Fibroblast of upper back skin (primary cell): ENCODE measurements at places on chromosomes 16 and 17.

GRCh38 chr17:54124456-54124855 lies 301.7 kb downstream of the KIF2B start:
- no peak for DNase-seq

DNA sequence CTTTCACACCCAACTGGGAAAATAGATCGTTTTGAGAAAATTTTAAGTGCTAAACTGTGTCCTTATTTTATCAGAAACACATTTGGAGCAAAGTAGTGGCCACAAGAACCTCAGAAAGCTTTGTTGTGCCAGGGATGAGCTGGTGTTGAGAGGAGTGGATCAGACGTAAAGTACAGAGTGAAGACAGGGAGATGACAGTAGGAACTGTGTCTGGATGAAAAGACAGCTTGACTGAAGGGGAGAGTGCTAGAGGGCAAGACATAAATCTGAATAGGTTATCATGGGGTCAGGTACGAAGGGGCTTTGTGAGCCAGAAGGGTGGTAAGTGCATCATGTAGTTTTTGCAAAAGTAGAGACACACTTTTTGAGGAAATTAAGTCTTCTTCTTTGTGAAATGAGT lies 39.3 kb upstream of the CARMIL2 start:
- DNase-seq = no peak

GRCh38 chr17:67403483-67403882 lies 26.4 kb downstream of the PITPNC1 start:
- DNase-seq = no peak

DNA sequence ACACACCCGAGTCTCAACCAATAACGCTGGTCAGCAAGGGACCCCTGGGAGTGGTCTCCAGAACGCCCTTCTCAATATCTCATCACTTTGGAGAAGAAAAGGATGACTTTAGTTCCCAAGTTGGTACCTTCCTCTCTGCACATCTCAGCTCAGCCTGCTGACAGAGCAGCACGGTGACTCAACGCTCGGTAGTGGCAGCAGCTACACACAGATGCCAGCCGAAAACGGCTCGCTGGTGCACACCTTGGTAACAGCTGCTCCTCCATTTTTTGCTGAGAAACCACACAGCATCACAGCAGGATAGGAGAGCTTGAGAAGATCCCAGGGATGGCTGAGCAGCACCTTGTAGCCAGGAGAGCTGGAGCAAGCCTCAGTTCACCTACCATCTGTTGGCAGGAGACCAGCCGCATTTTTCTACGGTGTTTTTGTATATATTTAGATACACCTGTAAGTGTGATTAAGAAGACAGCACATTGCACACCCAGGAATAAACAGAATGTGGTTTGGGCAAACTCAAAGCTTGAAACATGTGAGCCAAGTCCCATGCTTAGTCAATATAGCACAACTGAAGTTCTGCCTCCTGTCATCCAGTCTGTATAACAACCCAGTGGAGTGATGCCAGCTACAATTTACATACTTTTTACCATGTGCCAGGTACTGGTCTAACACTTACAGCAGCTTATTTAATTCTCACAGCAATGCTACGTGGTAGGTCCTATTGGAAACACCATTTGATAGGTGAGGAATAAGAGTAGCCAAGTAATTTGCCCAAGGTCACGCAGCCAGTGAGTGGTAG lies 83.8 kb upstream of the ERCC4 start:
- DNase-seq = no peak
